Ascending aorta (tissue), 2 donors: ENCODE measurements at places on chromosomes 16 and 17.
A peak's percentile ranks its signal among the peaks of the same experiment; 100 is the strongest.

DNA sequence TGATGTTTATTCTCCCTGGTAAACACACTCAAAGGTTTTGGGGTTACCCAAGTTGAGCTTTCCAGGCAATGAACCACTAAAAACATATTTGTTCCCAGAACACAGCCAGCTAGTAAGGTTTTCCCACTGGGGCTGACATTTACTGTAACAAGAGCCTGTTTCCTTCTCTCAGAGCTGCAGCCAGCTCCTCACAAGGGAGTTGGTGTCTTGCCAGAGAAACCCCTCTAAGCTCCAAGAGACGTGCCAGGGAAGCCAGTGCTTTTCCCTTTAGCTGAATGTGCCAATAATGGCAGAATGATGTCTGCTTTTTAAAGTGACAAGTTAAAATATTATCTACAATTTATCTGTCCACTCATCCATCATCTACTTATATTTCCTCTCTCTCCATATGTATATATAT lies 170.8 kb upstream of the RBFOX1 start:
- no peak overlapping the region for H3K27ac ChIP-seq
- DNase-seq: no peak
- H3K4me1 ChIP-seq: no peaks in the 10 kb centered on the region
- no peaks in the 10 kb centered on the region for H3K27me3 ChIP-seq

DNA sequence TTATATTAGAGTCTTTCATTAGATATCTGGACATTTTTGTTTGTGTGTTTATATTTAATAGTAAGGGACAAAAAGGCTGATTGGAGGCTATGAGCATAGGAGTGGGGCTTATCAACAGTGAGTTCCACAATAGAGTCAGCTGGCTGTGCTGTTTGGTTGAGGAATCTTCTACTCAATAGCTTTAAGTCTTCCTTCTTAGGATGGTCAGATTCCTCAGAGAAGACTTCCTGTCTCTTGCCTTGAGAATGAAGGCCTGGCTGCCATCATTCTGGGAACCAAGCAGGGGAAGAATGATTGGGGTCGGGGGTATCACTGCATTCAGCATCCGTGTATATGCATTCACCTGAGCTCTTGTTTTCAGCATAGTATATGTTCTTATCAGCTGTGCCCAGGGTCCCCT lies 31.9 kb upstream of the ABCC11 start:
- no peak for DNase-seq
- H3K36me3 ChIP-seq: no peaks in the 10 kb centered on the region
- no peaks in the 10 kb centered on the region for H3K4me1 ChIP-seq
- no peak overlapping the region for H3K4me3 ChIP-seq
- no peaks in the 10 kb centered on the region for H3K27me3 ChIP-seq

GRCh38 chr17:81422776-81423697 lies 27.8 kb downstream of the BAHCC1 start:
- peak overlapping the region; percentile 100 for H3K27ac ChIP-seq
- H3K27me3 ChIP-seq: no peaks in the 10 kb centered on the region
- no peaks in the 10 kb centered on the region for H3K36me3 ChIP-seq
- peak; percentile 71 for DNase-seq

- peaks cover 31% of the 10 kb centered on the region for H3K4me1 ChIP-seq
- no peak overlapping the region for H3K4me3 ChIP-seq
- peak overlapping the region; percentile 26 for H3K27ac ChIP-seq
- DNase-seq: no peak
- H3K27me3 ChIP-seq: no peaks in the 10 kb centered on the region
Observed at GRCh38 chr17:77606146-77606864, 352.2 kb upstream of the TNRC6C start.

GRCh38 chr16:3554351-3554928 lies 22.8 kb downstream of the NLRC3 start:
- no peaks in the 10 kb centered on the region for H3K4me1 ChIP-seq
- H3K4me3 ChIP-seq: no peak overlapping the region
- no peak for DNase-seq
- no peaks in the 10 kb centered on the region for H3K27me3 ChIP-seq
- no peaks in the 10 kb centered on the region for H3K36me3 ChIP-seq

- H3K4me3 ChIP-seq: no peak overlapping the region
- H3K27me3 ChIP-seq: no peaks in the 10 kb centered on the region
- DNase-seq: no peak
- H3K27ac ChIP-seq: no peak overlapping the region
Observed at GRCh38 chr17:17740615-17741348, 59.5 kb downstream of the RAI1 start.

GRCh38 chr16:55077266-55077665 lies 146.6 kb downstream of the IRX5 start:
- H3K36me3 ChIP-seq: no peaks in the 10 kb centered on the region
- H3K27ac ChIP-seq: no peak overlapping the region
- no peak overlapping the region for H3K4me3 ChIP-seq
- H3K27me3 ChIP-seq: no peaks in the 10 kb centered on the region
- peaks cover 2% of the 10 kb centered on the region for H3K4me1 ChIP-seq
- no peak for DNase-seq

GRCh38 chr17:83128306-83129240 lies 49.2 kb downstream of the METRNL start:
- no peaks in the 10 kb centered on the region for H3K4me1 ChIP-seq
- no peaks in the 10 kb centered on the region for H3K27me3 ChIP-seq
- H3K36me3 ChIP-seq: no peaks in the 10 kb centered on the region
- H3K27ac ChIP-seq: no peak overlapping the region
- no peak for DNase-seq

- H3K27ac ChIP-seq: no peak overlapping the region
- H3K27me3 ChIP-seq: no peaks in the 10 kb centered on the region
- H3K4me3 ChIP-seq: no peak overlapping the region
- peaks cover 74% of the 10 kb centered on the region for H3K36me3 ChIP-seq
- DNase-seq: no peak
Observed at GRCh38 chr16:89104930-89105571, 11.4 kb downstream of the ACSF3 start.

DNA sequence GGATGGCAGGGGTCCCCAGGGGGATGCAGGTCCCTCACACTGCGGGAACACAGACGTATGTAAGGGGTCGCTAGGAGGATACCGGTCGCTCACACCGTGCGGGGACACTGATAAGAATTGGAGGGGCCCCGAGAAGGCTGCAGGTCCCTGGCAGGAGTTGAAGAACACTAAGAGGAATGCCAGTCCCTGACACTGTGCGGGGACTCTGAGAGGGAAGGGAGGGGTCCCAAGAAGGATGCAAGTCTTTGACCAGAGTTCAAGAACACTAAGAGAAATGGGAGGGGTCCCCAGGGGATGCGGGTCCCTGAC lies 510 bp downstream of the ERCC4 start:
- H3K4me3 ChIP-seq: peak overlapping the region; percentile 94
- peak overlapping the region; percentile 68 for H3K27ac ChIP-seq
- no peaks in the 10 kb centered on the region for H3K36me3 ChIP-seq
- no peak for DNase-seq
- H3K4me1 ChIP-seq: peaks cover 7% of the 10 kb centered on the region

DNA sequence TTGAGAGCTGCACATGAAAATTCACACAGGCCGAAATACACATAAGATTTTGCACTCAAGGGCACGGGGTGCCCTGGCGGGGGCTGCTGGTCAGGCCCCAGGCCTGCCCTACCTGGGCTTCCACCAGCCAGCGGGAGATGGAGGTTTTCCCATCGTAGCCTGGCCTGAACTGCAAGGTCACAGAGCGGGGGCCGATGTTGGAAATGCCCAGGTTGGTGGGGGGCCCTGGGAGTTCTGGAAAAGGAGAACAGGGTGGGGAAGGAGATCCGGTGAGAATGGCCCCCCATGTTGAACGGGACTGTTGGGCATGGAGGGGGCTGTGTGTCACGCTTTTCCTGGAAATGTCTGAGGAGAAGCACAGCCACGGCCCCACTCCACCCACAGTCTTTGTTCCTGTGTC lies 87.3 kb upstream of the CDC42EP4 start:
- no peaks in the 10 kb centered on the region for H3K27me3 ChIP-seq
- no peaks in the 10 kb centered on the region for H3K36me3 ChIP-seq
- H3K27ac ChIP-seq: no peak overlapping the region

- DNase-seq: no peak
- H3K4me1 ChIP-seq: no peaks in the 10 kb centered on the region
- H3K27ac ChIP-seq: no peak overlapping the region
- H3K36me3 ChIP-seq: no peaks in the 10 kb centered on the region
Observed at GRCh38 chr17:75603123-75603522, 15.5 kb downstream of the MYO15B start.

- no peaks in the 10 kb centered on the region for H3K36me3 ChIP-seq
- peak overlapping the region; percentile 78 for H3K27ac ChIP-seq
- no peak for DNase-seq
- H3K4me1 ChIP-seq: peaks cover 2% of the 10 kb centered on the region
Observed at GRCh38 chr16:87216148-87216840, 100.9 kb downstream of the C16orf95 start.

DNA sequence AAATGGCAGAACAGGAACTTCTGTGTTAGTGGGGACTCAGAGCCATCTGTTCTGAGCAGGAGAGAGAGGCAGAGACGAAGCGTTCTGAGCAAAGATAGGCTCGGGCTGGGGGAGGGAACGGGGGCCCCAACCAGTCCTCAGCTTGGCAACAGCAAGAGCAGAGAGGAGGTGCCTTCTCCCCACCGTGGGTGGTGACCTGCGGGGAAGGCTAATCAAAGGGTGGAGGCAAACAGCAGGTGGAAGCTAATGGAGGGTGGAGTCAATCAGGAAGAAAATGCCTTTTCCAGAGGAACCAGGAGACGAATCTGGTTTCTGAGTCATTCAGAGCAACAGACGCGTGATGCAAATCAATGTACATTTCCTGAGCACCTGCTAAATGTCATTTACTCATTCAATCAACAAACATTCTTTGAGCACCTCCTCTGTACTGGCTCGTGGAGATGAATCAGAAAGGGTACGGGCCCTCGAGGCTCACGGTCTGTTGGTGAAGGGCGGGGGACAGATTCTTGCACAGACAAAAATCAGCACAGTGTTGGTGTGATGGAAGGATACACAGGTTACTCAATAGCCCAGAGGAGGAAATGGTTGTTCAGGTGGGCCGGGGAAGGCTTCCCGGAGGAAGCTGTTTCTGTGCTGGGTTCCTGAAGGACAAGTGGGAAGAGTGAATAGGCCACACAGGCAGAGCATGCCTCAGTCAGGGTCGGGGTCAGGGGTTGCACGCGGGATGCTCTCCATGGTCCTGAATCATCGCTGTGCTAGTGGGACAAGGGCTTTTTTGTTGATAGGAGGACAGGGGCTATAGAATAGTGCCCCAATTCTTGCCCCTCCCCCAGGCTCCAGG lies 5.7 kb upstream of the SPNS2 start:
- H3K27me3 ChIP-seq: no peaks in the 10 kb centered on the region
- no peak overlapping the region for H3K27ac ChIP-seq
- no peak overlapping the region for H3K4me3 ChIP-seq
- H3K36me3 ChIP-seq: no peaks in the 10 kb centered on the region
- DNase-seq: no peak
- peaks cover 2% of the 10 kb centered on the region for H3K4me1 ChIP-seq

GRCh38 chr17:44864831-44865230 lies 17.1 kb downstream of the HIGD1B start:
- H3K36me3 ChIP-seq: peaks cover 70% of the 10 kb centered on the region
- no peak for DNase-seq
- H3K4me3 ChIP-seq: no peak overlapping the region
- H3K27ac ChIP-seq: no peak overlapping the region

DNA sequence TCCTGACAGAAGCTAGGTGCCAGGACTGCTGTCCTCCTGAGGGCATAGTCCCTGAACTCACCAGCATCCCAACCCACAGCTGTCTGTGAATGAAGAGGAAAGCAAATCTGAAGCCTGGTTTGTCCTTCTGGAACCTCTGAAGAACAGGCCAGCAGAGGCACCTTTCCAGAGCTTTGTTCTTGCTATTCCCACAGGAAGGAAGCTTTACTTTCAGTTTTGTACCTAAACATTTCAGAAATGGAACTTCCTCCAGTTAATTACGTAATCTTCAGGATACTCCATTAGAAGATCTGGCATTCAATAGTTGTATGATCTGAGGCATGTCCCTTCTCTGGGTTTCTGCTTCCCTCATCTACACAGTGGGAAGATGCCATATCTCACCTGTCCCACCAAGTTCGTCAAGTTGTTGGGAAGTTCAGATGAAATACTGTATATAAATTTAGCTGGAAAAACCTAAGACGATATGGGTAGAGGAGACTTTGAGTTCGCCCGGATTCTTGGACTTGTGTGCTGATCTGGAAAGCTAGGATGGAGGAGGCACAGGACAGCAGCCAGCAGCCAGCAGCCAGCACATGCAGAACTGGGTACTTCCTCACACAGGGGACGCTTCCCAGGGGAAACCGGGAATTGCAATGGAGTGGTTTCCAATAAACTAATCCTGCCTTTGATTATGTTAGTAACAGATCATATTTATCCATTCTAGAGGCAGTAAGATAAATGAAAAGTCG lies 22.4 kb downstream of the NXPH3 start:
- DNase-seq: no peak
- H3K27me3 ChIP-seq: no peaks in the 10 kb centered on the region
- H3K4me1 ChIP-seq: peaks cover 2% of the 10 kb centered on the region
- H3K36me3 ChIP-seq: peaks cover 72% of the 10 kb centered on the region

GRCh38 chr17:71970312-71970711 lies 150.5 kb upstream of the SOX9 start:
- no peaks in the 10 kb centered on the region for H3K36me3 ChIP-seq
- peaks cover 5% of the 10 kb centered on the region for H3K4me1 ChIP-seq

- H3K4me3 ChIP-seq: no peak overlapping the region
- no peaks in the 10 kb centered on the region for H3K4me1 ChIP-seq
- no peaks in the 10 kb centered on the region for H3K36me3 ChIP-seq
- H3K27me3 ChIP-seq: no peaks in the 10 kb centered on the region
Observed at GRCh38 chr16:23876256-23876896, 40.6 kb downstream of the PRKCB start.

DNA sequence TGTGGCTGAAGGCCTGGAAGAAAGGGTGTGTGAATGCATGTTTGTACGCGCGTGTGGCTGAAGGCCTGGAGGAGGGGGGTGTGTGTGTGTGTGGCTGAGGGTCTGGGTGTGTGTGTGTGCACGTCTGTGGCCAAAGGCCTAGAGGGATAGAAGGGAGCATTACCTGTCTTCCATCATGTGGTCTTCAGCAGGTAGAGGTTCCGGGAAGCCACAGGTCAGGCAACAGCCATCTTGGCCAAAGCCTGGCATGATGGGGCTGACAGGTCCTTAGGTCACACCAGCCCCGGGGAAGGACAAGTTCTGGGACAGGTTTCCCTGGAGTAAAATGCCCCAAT lies 5.2 kb downstream of the LITAFD start:
- no peak for DNase-seq
- H3K4me3 ChIP-seq: no peak overlapping the region
- no peaks in the 10 kb centered on the region for H3K27me3 ChIP-seq
- peaks cover 24% of the 10 kb centered on the region for H3K36me3 ChIP-seq

DNA sequence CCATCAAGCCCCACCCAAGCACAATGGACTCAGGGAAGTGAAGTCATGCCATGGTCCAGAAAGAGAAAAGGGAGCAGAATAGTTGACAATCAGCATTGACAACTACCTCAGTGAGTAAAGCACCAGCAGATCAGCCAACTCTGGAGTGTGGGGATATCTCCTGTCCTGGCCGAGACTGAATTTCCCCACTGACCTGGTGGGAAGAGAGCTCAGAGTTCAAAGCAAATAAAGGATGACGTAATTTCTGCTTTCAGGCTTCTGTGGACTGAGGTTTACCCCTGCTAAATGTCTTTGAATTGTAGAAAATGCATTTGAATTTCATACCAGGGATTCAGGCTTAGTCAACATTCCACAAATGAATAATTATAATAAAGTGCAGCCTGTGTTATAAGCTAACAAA lies 152.9 kb downstream of the CBLN1 start:
- no peak overlapping the region for H3K4me3 ChIP-seq
- H3K36me3 ChIP-seq: no peaks in the 10 kb centered on the region
- no peaks in the 10 kb centered on the region for H3K27me3 ChIP-seq
- DNase-seq: no peak
- no peaks in the 10 kb centered on the region for H3K4me1 ChIP-seq

- no peaks in the 10 kb centered on the region for H3K4me1 ChIP-seq
- no peaks in the 10 kb centered on the region for H3K36me3 ChIP-seq
- H3K27me3 ChIP-seq: no peaks in the 10 kb centered on the region
- no peak for DNase-seq
Observed at GRCh38 chr17:72004611-72005331, 116.0 kb upstream of the SOX9 start.
